NCI-H1930 (cell line): ENCODE measurements at places on chromosomes 7 and 10.
A peak's percentile ranks its signal among the peaks of the same experiment; 100 is the strongest.

DNA sequence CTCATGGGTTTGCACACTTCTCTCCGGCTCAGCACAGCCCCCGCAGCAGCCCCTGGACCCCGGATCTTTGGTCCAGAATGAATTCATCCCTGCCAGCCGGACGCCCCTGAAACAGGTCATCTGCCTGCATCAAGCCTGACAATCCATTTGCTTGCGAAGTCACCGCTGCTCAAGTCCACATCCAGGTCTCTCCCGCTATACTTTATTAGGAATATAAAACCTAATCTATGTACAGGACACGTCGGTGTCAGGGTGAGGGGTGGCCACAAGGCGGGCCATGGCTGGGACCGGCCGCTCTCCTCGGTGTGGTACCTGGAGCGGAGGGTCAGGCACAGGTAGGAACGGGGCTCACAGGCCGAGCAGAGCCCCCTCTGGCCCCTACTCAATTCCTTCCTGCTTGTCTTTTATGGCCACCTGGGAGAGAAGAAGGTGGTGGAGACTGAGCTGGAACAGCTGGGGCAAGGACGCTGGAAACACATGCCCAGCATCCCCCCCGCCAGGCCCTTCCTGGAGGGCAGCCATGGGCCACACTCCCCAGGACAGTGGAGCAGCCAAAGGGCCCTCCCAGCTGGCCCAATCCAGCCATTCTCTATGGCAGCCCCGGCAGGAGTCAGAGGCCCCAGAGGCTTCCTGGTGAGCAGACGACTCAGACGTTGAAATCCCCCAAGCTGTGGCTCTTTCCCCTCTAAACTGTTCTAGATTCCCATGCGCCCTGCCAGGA lies 5.3 kb downstream of the POLR2J start:
- no peak for DNase-seq

DNA sequence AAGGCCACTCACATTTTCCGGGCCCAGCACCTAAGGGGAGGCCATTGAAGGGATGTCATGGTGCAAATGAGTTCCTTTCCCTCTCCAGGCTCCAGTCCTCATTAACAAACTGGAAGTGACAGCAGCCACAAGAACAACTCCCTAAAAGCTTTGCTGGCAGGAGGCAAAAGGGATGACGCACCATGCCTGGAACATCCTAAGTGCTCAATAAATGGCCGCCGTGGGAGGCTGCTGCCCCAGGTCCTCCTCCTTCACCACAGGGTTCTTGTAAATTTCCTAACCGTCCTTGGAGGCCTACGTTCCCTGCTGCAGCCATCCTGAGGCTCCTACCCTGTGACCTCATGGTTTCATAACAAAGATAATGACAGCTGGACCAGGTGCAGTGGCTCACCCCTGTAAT lies 41.3 kb upstream of the CAMK1D start:
- DNase-seq, result no peak

- no peak for DNase-seq
These were observed 192.1 kb upstream of the MGMT start for GRCh38 chr10:129274748-129275474.

DNA sequence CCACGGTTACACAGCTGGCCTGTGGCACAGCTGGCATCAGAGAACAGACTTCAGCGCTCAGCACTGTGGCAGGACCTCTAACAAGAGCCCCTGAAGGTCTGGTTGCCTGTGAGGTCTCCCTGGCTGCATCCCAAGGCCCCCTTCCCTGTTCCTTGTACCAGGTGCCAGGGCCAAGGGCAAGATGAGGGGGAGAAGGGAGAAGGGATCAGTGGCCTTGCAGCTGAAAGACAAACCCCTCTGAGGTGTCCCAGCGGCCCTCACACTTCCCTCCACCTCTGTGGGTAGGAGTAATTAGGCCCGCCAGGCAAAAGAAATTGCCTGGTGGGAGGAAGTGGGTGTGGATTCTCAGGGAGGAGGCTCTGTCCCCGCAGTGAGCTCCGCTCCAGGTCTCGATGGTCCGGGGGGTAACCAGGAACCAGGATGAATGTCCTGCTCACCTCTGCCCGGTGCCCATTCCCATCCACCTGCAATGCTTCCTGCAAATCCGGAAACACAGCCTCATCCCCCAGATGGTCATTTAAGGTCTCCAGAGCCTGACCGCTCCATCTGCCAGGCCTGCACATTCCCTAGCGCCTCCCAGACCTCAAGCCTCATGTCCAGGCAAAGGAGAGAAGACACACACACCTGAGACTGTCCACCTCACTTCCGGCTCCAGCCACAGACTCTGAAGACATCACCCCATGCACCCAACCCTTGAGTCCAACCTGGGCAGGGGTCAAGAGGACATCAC lies 22.7 kb downstream of the GRID2IP start:
- DNase-seq, result no peak

DNA sequence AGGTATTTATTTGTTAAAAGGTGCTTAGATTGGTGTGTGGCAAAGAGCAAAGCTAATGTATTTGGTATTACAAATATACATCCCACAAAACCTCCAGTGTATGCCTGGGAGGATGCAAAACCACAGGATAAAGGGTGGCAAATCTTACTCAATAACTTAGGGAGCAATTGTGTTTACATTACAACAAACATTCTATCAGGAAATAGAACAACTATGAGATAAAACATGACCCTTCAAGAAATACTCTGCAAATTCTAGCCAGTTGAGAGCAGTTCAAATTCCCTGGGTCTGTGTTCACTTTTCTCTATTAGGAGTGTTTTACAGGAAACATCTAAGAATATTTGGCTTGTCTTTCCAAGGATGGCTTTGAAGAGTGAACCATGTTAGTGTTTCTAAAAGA lies 64.9 kb downstream of the CUL1 start:
- DNase-seq, result no peak

DNA sequence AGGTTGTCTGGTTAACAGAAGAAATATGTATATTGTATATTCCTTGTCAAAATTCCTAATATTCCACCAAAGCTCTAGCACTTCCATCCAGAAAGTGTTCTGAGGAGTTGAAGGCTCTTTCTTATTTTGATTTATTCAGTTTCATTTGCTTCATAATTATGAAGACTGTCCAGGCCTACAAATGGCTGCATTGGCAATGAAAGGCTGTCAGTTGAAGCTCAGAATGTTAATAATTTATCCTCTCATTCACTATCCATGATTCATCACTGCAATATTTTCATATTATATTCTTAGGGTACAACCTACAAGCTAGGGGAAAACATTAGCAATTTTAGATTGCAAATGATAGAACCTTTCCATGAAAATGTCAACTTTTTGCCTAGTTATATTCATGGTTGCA lies 57.3 kb downstream of the ARID5B start:
- no peak for DNase-seq

- no peak for DNase-seq
These were observed 54.6 kb upstream of the NRG3 start for GRCh38 chr10:81820418-81820817.

- DNase-seq, result no peak
These were observed 996.7 kb upstream of the CELF2 start for GRCh38 chr10:10020945-10021344.

GRCh38 chr7:129655811-129656210 lies 44.3 kb downstream of the NRF1 start:
- no peak for DNase-seq

DNA sequence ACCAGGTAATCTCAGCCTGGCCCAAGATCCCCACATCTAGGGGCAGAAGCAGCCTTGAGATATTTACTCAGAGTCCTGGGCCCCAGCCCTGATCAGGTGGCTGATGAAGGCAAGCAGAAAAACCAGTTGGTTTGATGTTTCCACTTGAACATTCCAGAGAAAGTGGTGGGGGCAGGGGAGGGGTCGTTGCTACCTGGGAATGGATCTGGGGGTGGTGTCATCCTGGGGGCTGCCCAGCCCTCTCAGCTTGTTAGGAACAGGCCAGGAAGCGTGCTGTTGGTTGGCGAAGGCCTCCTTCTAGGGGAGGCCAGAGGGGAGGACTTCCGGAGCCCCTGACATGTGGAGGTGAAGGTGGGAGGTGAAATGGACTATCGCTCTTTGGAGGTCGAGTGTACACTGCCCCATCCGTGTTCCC lies 3.7 kb upstream of the ABHD11 start:
- DNase-seq, result no peak

DNA sequence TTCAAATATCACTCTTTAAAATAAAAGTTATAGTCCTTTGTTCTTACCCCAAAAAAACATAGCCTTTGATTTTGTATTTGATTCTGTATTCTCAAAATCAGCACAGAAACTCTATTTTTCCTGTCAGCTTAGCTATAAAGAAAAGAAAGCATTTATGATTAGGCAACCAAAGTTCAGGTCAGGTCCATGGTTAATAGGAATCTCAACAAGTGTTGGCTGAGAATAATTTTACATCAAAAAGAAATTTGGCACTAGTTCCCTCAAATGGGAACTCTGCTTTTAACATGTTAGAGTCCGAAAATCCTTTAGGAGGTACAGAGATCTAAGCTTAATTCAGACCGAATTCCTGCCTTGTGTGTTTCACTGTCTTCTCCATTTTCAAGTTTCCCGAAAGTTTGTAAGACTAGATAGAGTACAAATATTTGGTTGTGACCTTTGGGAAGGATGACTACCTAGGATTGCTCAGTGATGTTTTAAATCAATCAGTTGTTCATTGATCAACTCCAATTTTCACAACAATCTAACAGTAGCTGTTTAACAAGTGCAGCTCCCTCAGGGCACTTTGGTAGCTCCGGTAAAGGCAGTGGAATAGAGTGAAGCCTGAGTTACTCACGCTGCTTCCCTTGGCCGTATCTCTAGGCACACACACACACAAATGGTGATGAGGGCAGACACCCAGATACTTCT lies 8.8 kb upstream of the ENO4 start:
- no peak for DNase-seq

GRCh38 chr10:112091703-112092102 lies 91.9 kb downstream of the GPAM start:
- no peak for DNase-seq

DNA sequence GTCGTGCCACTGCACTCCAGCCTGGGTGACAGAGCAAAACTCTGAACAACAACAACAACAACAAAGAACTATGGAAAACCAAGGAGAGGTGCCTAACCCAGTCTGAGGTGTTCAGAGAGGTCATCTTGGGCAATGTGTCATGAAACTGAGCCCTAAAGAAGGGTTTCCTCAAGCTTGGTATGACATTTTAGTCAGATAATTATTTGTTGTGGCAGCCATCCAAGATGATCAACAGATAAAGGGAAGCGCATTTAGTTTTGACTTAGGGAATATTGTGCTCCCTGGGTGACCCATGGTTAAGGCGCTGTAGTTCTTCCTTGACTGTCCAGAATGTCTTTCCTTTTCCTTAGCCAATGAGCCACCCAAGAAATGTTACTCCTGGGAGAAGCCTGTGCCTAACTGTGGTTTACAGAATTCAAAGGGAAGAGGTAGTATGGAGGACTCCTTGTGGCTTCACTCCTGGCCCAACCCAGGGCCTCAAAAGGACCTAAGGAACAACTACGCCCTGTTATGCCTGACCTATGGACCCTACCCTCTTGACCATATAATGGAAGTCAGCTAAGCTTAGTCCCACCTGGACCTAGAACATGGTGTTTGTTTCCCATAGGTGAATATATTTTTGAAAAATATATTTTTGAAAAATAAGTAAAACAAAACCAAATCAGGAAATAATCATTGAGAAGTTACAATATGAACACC lies 42.4 kb downstream of the TPST1 start:
- DNase-seq, result no peak

GRCh38 chr7:71735961-71736556 lies 604.1 kb downstream of the GALNT17 start:
- DNase-seq, result peak; percentile 27

- no peak for DNase-seq
These were observed 101.9 kb upstream of the HGF start for GRCh38 chr7:81871606-81872265.

- DNase-seq, result no peak
These were observed 63.8 kb downstream of the CCSER2 start for GRCh38 chr10:84392181-84392580.

GRCh38 chr7:17234398-17235031 lies 63.9 kb upstream of the AHR start:
- DNase-seq, result no peak

DNA sequence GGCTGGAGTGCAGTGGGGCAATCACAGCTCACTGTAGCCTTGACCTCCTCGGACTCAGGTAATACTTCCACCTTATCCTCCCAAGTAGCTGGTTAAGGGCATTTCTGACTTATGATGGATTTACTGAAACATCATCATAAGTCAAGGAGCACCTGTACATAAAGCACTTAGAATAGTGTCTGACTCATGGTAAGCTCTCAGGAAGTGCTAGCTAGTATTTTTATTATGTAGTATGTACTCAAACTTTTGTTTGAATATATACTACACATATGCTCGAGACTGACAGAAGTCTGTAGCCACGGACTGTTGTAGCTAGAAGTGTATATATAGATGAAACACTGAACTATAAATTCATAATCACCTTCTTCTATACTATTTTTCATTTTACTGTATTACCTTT lies 107.5 kb upstream of the DNAJB12 start:
- no peak for DNase-seq

GRCh38 chr10:50063100-50063499 lies 4.7 kb upstream of the WASHC2A start:
- no peak for DNase-seq

- DNase-seq, result no peak
These were observed 18.1 kb downstream of the ZMIZ1 start for GRCh38 chr10:79086822-79087221.

GRCh38 chr7:17369691-17370426 lies 71.4 kb downstream of the AHR start:
- DNase-seq, result no peak

DNA sequence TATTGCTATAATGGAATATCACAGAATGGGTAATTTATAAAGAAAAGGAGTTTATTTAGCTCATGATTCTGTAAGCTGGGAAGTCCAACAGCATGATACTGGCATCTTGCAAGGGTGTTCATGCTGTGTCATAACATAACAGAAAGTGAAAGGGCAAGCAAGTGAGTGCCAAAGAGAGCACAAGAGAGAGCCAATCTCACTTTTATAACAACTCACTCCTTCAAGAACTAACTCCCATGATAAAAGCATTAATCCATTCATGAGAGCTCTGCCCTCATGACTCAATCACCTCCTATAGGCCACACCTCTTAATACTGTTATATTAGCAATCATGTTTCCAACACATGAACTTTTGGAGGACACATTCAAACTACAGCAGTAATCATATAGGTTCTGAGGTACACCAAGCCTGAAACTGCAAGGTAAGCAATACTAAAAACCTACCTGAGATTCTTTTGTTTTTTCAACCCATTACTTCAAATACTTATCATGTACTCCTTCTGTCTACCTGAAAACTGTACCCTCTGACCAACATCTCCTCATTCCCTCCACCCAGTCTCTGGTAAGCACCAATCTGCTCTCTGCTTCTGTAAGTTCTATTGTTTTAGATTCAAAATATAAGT lies 219.7 kb downstream of the MTERF1 start:
- no peak for DNase-seq
